T-cell (primary cell): ENCODE measurements at places on chromosomes 16 and 17.

- DNase-seq = no peak
Observed at GRCh38 chr16:67833030-67833414, 9.1 kb upstream of the THAP11 start.

- DNase-seq = no peak
Observed at GRCh38 chr16:84329843-84330684, 35.4 kb downstream of the WFDC1 start.

GRCh38 chr16:20803561-20804214 is 2.6 kb downstream of the ERI2 start:
- no peak for DNase-seq

DNA sequence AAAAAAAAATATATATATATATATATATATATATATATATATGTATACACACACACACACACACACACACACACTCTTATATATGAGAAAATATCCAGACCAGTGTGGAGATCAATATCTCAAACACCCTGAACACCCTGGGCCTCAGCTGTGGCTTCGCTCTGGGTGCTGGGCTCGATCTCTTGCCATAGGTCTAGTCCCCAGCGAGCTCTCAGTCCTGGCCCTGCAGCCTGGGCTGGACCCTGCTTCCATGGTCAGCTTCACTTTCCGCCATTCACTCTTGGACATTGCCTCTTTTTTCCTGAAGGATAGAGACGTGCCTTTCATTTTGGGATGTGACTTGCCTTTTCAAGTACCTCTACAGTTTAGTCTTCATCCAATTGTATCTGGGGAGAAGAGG is 341.7 kb downstream of the CPPED1 start:
- no peak for DNase-seq

DNA sequence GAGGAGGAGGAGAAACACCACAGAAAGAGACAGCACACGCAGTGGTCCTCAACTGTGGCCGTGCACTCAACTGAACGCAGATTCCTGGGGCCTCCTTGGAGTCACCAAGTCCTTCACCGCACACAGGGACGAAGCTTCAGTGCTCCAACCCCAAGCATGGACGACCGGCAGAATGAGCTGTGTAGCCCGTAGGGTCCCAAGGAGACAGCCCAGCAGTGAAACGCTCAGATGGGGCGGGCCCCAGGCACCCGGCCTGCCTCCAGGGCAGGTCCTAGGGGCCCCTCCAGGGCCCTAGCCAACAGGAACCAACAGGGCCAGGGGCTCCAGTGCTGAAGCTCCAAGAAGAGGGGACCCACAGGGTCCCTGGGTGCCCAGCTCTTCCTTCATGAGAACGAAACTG is 13.2 kb downstream of the RAB40B start:
- no peak for DNase-seq

GRCh38 chr17:3915995-3916696 is at the start of gene P2RX1:
Gene P2RX1, minus strand, starts transcription at chr17:3916465. Its CDS starts 240 bp downstream, at chr17:3916225.
- DNase-seq = peak; percentile 41

DNA sequence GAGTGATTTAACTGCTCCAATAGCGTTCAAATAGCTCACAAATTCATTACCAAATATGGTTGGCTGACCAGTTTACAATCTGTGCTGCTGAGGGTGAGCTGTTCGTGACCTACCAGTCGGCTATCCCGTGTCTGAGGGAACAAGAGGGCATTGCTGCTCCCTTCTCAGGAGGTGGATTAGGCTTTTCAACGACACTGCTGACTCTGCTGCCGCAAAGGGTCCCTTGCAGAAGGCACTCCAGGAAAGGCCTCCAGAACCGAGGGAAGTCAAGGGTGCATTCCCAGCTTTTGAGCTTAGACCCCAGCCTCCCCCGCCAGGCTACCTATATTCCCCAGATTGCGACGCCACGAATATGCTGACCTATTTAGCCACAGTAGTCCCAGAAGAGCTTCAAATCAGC is 32.3 kb downstream of the GJC1 start:
- no peak for DNase-seq

- DNase-seq = no peak
Observed at GRCh38 chr17:43412166-43412565, 13.4 kb downstream of the ARL4D start.

DNA sequence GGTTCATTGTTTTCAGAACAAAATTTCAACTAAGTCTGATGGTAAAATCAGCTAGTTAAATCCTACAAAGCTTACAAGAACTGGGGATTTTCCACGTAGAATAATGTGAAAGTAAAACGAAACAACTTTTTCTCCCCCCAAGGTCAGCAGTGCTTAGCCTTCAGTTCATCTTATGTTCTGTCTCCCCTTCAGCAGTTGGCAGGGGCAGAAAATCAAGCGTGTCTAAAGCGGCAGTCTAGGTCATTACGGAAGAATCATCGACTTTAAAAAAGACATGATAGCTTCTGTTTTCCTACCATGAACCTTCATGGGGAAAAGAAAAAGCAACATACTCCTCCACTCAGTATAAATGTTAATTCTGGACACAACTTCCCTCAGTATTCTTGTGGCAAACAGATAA is 50.7 kb downstream of the GNA13 start:
- DNase-seq = no peak

DNA sequence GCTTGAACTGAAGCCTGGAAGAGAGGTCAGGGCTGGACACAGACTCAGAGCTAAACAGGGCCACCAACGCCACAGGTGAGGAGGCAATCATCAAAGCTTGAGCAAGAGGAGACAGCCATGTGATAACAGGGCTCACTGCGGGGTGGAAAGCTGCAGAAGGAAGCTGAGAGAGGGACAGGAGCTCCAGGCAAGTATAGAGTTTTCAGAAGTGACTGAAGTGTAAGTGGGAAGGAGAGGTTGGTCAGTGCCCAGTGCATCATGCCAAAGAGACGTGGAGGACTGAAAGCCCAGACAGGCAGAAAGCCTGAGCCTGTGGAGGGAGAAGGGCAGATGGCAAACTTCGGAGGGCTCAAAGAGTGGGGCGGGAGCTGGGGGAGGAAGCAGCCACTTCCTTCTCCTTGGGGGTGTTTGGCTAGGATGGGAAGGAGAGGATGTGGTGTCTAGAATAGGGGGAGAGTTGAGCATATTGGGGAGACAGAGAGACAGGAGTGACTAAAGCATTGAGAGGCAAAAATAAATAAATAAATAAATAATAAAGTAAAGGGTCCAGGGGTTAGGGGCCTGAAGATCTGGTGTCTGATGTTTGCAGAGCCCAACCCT is 2.6 kb downstream of the KIFC3 start:
- DNase-seq = no peak

GRCh38 chr16:55746081-55746480 is 86.8 kb downstream of the CES1 start:
- no peak for DNase-seq

- no peak for DNase-seq
Observed at GRCh38 chr16:50303605-50304466, 37.5 kb downstream of the ADCY7 start.

GRCh38 chr17:51200295-51200694 is 34.1 kb downstream of the NME2 start:
- no peak for DNase-seq

- DNase-seq = no peak
Observed at GRCh38 chr16:620700-621525, 9.9 kb upstream of the WFIKKN1 start.

- DNase-seq = no peak
Observed at GRCh38 chr16:74053826-74054225, 242.8 kb upstream of the PSMD7 start.

GRCh38 chr16:31436221-31437045 is 6.2 kb downstream of the ZNF843 start:
- DNase-seq = no peak

- DNase-seq = no peak
Observed at GRCh38 chr16:67396159-67397035, 3.1 kb upstream of the TPPP3 start.

- DNase-seq = no peak
Observed at GRCh38 chr16:7713244-7713643, 380.6 kb downstream of the RBFOX1 start.

DNA sequence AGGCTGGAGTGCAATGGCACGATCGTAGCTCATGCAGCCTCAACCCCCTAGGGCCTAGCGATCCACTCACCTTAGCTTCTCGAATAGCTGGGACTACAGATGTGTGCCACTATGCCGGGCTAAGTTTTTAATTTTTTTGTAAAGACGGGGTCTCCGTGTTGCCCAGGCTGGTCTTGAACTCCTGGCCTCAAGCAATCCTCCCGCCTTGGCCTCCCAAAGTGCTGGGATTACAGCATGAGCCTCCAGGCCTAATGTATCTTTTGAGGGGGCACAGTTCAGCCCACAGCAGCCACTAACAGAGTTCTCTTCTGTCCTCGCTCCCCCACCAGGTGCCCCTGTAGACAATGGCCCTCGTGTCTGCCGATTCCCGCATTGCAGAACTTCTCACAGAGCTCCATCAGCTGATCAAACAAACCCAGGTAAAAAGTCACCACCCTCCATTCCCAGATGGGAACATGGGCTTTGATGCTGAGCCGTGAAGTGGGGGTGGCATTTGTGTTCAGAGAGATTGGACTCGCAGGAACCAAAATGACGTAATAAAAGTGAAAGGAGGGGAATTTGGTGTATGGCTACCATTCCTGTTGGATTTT is 16.0 kb downstream of the SULT1A2 start:
- no peak for DNase-seq

DNA sequence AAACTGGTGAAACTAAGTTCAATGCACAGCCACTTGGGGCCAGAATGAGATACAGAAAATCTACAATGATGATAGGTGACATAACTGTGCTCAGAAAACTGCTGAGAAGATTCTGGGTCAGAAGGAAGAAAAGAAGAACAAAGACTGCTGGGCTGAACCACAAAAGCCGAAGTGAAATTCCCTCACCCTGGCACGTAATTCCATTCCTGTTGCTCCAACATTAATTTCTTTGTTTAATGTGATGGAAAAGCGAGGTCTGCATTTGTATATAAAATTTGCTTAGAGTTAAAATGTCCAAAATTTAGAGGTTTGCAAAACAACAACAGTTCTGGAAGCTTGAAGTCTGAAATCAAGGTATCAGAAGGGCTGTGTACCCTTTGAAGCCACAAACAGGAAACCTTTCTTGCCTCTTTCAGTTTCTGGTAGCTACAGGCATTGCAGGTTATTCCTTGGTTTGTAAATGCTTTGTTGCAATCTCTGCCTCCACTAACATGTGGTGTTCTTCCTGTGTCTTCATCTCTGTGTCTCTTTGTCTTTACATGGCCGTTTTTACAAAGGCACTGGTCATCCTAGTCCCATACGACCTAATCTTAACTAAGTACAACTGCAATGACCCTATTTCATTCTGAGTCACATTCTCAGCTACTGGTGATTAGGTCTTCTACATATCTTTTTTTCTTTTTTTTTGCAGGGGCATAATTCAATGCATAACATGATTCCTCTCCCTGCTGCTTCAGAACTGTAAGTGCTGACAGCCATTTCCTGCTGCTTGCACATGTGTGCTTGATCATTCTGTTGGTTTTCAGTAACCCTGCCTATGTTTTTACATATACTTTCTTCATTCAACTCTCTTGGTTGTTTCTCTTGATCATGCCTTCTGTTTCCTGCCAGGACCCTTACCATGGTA is 603.0 kb upstream of the CDH8 start:
- DNase-seq = no peak
